ENCODE measurements at places on chromosomes 2 and 18. TPM values are rescaled to one million over a fixed set of nuclear protein-coding genes. Genes with fewer than 3 reads are reported as not detected.

Gene SFTPB
- not detected for total RNA-seq

Gene RBM43
- total RNA-seq = 19.2 TPM

Gene PJVK
- 6.3 TPM for total RNA-seq

Gene TTC39C
- 81.2 TPM for total RNA-seq

Gene TRIP12
- total RNA-seq = 184 TPM

Gene BCL11A
- total RNA-seq = 1.6 TPM

Gene DNAH6
- 1.1 TPM for total RNA-seq

Gene C2orf72
- total RNA-seq = 0.33 TPM

Gene DOK6
- total RNA-seq = not detected

Gene AQP12B
- not detected for total RNA-seq

Gene CD226
- total RNA-seq = 102 TPM

Gene ALPG
- total RNA-seq = not detected

Gene IL1R1
- 0.30 TPM for total RNA-seq

Gene SOX11
- total RNA-seq = not detected

Gene CCDC178
- not detected for total RNA-seq

Gene MEP1B
- not detected for total RNA-seq

Gene CABYR
- 1.4 TPM for total RNA-seq

Gene CROCC2
- 0.22 TPM for total RNA-seq

Gene NCKAP1
- 2.6 TPM for total RNA-seq

Gene CCDC74B
- 1.0 TPM for total RNA-seq

Gene GRP
- not detected for total RNA-seq

Gene LIMS4
- total RNA-seq = 0.19 TPM

Gene MOCOS
- total RNA-seq = not detected

Gene ACADL
- total RNA-seq = not detected

Gene CNTNAP5
- total RNA-seq = not detected

Gene LINC00305
- not detected for total RNA-seq

Gene SLC19A3
- not detected for total RNA-seq

Gene GPR39
- total RNA-seq = not detected

Gene COLEC11
- 0.48 TPM for total RNA-seq

Gene POU3F3
- total RNA-seq = not detected

Gene G6PC2
- not detected for total RNA-seq

Gene CDH2
- 0.56 TPM for total RNA-seq

Gene GCG
- total RNA-seq = not detected

Measured in naive thymus-derived CD4-positive, alpha-beta T cell (primary cell).